ENCODE measurements at places on chromosomes 4 and X. TPM values are rescaled to one million over a fixed set of nuclear protein-coding genes. Genes with fewer than 3 reads are reported as not detected.

IGFBP7 gene
- 769 TPM for total RNA-seq

BEX1 gene
- 12.1 TPM for total RNA-seq

GAGE12F gene
- total RNA-seq, result not detected

AWAT2 gene
- total RNA-seq, result not detected

APEX2 gene
- total RNA-seq, result 1.0 TPM

SPARCL1 gene
- 1,431 TPM for total RNA-seq

CT45A2 gene
- not detected for total RNA-seq

CFAP299 gene
- 1.2 TPM for total RNA-seq

SPP1 gene
- 98.6 TPM for total RNA-seq

STBD1 gene
- total RNA-seq, result 5.5 TPM

FAAH2 gene
- total RNA-seq, result not detected

DNA sequence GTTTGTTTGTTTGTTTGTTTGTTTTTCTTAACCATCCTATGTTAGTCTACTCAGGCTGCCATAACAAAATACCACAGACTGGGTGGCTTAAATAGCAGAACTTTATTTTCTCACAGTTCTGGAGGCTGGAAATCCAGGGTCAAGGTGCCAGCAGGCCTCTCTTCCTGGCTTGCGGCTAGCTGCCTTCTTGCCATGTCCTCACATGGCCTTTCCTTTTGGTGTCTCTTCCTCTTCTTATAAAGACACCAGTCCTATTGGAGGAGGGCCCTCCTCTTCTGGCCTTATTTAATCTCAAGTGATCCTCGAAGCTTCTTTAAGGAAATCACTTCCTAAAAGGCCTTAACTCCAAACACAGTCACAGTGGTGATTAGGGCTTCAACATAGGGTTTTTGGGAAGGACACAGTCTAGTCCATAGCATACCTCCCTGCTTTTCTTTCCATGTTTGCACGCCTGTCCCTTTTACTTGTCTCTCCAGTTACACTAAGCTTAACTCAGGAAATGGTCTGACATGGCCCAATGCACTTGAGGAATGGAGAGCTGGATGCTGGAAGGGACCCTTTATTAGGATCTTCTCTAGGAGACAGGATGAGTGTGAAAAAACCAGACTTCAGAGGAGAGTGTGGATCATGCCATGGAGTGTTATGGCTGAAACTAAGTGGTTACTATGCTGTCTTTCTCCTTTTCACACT is 36.0 kb upstream of the MGST2 start:
- DNase-seq, result no peak

DNA sequence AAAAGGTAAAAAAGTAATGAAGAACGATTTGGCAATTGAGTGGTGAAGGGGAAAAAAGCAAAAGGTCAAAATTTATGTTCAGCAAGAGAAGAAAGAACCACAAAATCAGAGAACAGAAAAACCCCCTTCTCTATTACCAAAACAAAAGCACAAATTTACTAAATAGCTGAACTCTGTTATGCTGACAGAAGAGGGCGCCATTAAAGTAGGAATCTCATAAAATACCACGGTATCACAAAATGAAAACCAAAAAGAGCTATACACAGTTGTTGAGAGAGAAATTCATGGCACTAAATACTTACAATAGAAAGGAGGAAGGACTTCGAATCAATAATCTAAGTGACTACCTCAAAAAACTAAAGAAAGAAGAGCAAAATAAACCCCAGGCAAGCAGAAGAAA is 69.6 kb upstream of the CXorf66 start:
- no peak for DNase-seq

GRCh38 chrX:153538424-153538823 is 21.0 kb downstream of the ATP2B3 start:
- no peak for DNase-seq

DNA sequence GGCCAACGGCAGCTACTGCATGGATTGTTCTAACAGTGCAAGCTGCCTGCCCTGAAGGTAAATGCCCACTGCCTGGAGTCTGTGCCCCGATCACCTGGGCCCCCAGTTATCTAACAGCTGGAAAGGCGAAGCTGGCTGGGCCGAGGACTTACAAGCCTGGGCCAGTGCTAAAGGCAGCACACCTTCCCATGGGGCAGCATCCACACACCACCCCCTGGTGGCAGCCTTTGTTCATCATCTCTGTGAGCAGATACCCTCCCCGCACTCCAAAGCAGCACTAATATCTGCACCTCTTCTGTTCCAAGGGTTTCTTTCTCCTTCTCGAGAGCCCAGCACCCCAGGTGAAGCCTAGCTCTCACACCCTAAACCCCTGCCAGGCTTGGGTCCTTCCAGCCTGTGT is 7.6 kb downstream of the SLC2A9 start:
- DNase-seq, result no peak

GRCh38 chr4:138005486-138005885 is 236.7 kb downstream of the SLC7A11 start:
- DNase-seq, result no peak

DNA sequence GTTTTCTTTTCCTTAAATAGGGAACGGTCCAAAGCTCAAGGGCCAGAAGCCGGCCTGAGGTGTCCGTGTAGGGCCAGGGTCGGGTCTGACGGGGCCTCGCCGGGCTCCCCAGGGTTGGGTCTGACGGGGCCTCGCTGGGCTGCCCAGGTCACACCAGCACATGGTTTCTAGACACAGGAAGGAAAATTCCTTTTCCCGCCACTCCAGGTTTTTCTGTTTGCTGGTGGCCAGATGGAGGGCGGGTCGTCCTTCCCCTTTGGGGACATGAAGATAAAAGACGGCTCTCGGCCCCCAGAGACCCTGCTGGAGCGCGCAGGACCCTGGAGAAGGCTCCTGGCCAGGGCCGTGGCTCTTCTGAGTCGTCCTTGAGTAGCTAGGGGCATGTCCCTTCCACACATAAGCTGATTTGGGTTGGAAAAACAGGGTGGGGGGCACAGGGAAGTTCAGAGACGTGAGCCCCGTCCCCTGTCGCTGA is 35.1 kb downstream of the PIGG start:
- DNase-seq, result no peak

GRCh38 chr4:153024466-153024865 is 88.3 kb downstream of the FHDC1 start:
- DNase-seq, result no peak

GRCh38 chrX:53223955-53224859 is 800 bp downstream of the KDM5C start:
- DNase-seq, result peak; percentile 22

- DNase-seq, result no peak
These were observed 413.2 kb upstream of the TECRL start for GRCh38 chr4:64822405-64822804.

DNA sequence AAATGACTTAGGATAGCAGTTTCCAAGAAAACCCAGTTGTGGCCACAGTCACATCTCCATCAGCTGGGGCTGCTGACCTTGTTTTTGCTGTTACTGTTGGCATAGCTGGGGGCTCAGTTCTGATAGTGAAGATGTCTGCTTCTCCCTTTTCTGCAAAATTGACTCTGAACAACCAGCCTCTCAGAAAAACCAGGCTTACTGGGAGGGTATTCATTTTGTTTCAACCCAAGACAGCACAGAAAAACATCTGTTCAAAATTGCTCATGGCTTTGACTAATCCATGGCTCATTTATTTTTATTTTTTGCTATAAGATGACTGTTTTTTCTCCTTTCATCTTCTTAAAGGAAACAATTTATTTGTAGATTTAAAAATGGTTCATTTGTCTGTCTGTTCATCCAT is 53.1 kb downstream of the RASL11B start:
- DNase-seq, result no peak

GRCh38 chr4:143699331-143700045 is 987 bp downstream of the FREM3 start:
- DNase-seq, result no peak

DNA sequence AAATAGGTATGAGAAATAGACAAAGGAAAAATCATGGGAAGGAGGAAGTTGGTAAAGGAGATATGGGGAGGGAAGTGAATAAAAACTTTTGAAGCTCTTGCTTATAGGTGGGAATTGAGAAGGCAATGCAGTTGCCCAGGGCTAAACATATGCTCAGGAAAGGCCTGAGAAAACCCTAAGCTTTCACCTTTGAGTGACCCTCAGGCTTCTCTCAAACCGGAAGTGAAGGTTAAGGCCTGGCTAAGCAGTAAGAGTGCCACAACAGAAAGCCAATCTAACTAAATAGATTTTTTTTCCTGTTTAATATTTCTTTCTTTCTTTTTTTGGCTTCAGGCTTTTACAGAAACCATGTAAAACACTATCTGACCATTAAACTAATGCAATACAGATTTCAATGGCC is 69.5 kb upstream of the GABRA3 start:
- DNase-seq, result no peak

GRCh38 chrX:110420771-110421499 is 62.3 kb downstream of the RTL9 start:
- no peak for DNase-seq

DNA sequence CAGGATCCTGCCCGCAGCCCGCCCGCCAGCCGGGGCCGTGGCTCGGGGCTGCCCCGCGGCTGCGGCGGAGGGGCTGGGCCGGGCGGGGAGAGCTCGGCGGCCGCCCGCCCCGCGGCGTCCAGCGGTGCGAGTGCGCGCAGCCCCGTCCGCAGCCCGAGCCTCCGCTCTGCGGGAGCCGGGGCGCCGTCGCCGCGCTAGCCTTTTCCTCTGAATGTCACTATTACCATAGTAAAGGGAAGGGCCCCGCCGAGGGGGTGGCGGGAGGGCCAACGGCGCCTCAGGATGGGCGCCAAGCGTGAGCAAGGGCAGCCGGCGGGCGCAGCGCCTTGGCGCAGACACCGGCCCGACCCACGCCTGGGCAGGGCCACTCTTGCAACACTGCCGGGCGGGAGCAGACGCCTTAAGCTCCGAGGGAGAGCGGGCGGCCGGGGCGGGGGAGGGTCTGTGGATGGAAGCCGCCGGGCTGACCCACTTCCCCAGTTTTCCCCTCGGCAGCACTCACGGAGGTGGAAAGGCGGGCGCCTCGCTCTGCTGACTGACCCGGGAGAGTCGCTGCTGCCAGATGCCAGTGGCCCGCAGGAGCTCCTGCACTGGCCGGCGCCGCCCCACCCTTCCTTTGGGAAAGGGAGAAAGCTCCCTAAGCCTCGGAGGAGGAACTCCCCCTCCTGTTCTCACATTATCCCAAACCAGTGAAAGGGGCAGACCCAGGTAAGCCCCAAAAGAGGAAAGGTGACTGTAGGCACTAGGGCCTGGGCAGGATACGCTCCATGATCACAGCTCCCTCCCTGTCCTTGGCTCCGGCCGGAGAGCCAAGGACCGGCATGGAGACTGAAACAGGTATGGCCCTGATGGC is 329.4 kb downstream of the HNRNPD start:
- DNase-seq, result peak; percentile 12

DNA sequence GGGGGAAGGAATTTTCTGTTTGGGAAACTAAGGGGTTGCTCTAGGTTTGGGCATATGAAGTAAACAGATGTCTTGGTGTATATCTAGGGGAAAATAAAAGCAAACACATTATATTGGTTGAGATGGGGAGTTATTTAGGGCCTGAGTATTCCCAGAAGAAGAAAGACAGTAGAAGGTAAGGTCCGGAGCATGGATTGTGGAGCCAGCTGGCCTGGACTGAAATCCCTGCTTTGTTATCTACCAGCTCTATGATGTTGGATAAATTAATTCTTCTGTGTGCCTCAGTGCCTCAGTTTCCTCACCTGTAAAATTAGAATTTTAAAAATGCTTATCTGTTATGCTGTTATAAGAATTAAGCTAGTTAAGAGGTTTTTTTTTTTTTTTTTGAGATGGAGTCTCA is 272.3 kb upstream of the RPS6KA3 start:
- DNase-seq, result no peak

DNA sequence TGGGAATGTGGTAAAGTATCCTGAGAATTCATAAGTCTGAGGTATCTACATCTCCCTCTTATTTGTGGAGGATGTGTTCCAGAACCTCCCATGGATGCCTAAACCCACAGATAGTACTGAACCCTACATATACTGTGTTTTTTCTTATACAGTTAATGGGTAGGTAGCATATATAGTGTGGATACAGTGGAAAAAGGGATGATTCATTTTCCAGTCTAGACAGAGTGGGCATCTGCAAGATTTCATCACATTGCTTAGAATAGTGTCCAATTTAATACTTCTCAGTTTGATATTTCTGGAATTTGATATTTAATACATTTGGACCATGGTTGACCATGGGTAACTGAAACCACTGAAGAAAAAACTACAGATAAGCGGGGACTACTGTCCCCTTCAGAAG is 155.0 kb upstream of the ANKRD50 start:
- DNase-seq, result no peak

DNA sequence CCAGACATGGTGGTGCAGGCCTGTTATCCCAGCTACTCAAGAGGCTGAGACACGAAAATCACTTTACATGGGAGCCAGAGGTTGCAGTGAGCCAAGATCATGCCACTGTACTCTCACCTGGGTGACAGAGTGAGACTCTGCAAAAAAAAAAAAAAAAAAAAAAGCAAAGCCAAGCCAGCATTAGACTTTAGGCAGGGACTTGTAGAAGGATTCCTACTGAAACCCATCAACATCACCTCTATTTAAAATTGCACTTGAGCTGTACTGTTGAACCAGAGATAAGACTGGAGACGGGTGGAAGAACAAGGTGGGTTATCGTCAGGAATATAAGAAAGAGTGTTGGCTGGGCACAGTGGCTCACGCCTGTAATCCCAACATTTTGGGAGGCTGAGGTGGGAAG is 15.7 kb upstream of the AFAP1 start:
- no peak for DNase-seq

DNA sequence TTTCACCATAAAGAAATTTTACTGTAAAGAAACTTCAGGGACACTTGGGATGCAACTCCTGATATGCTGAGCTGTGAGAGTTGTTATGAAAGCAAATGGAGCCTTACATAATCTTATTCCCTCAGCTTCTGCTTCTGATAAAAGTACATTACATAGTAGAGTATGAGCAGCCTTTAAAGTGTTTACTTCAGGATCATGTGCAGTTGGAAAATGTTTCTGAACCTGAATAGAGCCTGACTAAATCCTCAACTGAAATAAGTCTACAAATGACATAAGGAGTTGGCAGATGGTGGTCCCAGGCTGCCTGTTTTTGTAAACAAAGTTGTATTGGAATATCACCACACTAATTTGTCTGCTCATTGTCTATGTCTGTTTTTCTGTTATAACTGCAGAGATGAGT is 19.3 kb downstream of the RASSF6 start:
- DNase-seq, result no peak

GRCh38 chr4:74873545-74874301 is 59.2 kb upstream of the PARM1 start:
- no peak for DNase-seq

DNA sequence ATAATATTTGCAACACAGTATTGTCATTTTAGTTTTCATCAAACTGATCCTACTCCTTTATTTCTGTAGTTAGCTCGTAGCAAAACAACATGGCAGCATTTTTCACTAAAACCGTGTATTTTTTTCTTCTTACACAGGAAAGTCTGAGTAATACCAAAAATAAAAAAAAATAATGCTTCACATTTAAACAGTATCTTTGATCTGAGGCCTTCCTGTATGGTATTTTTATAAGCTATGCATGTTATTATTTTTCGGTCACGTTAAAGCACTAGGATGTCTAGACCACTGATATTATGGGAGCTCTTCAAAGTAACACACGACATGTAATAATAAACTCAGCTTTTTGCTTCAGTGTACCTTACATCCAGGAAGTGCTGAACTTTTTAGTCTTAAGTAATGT is 94.1 kb upstream of the SRD5A3 start:
- DNase-seq, result no peak

GRCh38 chrX:46386511-46386910 is 158.7 kb downstream of the ZNF674 start:
- no peak for DNase-seq

GRCh38 chr4:8287343-8288280 is 18.1 kb downstream of the HTRA3 start:
- no peak for DNase-seq

GRCh38 chr4:3276986-3277385 is 15.8 kb upstream of the RGS12 start:
- no peak for DNase-seq

GRCh38 chr4:33878710-33879109 is 2365.6 kb downstream of the ARAP2 start:
- no peak for DNase-seq

All from uterus (tissue), 4 donors.